ENCODE measurements at places on chromosomes 7 and 10.

GRCh38 chr10:1454428-1454827 is 282.9 kb downstream of the ADARB2 start:
- DNase-seq, result no peak

DNA sequence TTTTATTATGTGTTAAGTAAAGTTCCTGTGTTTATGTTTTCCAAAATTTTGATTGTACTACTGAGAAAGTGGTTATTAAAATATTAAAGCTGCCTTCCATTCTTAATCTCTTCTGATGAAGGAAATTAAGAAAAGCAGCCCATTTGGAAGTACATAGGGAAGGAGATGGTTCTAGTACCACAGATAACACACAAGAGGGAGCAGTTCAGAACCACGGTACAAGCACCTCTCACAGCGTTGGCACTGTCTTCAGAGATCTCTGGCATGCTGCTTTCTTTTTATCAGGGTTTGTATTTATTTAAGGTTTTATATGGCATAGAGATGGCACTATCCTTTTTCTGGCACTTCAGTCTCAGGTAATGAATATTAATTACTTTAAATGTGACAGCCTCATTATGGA is 111.6 kb downstream of the PHTF2 start:
- peak; percentile 25 for DNase-seq

- DNase-seq, result no peak
These were observed 406.3 kb downstream of the GALNT17 start for GRCh38 chr7:71538210-71538609.

DNA sequence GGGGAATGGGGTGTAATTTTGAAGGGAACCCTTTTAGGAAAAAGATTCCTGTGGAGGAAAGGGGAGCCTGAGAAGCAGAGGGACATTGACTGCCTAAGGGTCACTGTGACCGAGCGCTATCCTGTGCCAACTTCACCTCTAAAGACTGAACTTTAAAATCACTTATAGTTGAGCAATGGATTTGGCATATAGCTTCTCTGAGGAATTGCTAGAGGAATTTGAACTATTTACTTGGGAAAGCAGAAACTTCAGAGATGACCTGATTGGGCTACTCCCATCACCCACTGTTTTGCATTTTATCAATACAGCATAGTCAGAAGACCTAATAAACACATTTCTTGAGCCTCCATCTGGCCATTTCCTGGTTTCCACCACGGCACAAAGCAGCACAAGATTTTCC is 23.7 kb upstream of the WNT16 start:
- no peak for DNase-seq

- no peak for DNase-seq
These were observed 2.3 kb upstream of the SLC16A9 start for GRCh38 chr10:59711871-59712494.

- DNase-seq, result no peak
These were observed 20.5 kb downstream of the GSAP start for GRCh38 chr7:77395626-77396025.

DNA sequence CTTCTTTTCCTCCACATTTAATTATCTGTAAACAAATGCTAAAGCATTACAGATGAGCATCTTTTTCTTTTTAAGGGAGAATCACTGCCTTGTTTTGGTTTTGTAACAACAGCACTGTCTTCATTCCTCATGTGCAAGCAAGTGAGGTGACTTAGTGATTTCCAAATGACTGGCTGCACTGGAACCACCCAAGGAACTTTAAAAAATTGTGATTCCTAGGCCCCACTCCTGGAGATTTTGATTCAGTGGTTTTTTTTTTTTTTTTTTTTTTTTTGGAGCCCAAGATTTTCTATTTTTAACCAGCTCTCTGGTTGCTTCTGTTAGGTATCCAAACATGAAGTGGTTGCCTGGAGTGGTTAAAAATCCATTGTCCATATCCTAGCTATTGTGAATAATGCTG is 176.2 kb downstream of the LRMDA start:
- DNase-seq, result no peak

- no peak for DNase-seq
These were observed 21.7 kb downstream of the ZNF503 start for GRCh38 chr10:75379817-75380216.

- no peak for DNase-seq
These were observed 32.1 kb upstream of the CNNM1 start for GRCh38 chr10:99297033-99297432.

DNA sequence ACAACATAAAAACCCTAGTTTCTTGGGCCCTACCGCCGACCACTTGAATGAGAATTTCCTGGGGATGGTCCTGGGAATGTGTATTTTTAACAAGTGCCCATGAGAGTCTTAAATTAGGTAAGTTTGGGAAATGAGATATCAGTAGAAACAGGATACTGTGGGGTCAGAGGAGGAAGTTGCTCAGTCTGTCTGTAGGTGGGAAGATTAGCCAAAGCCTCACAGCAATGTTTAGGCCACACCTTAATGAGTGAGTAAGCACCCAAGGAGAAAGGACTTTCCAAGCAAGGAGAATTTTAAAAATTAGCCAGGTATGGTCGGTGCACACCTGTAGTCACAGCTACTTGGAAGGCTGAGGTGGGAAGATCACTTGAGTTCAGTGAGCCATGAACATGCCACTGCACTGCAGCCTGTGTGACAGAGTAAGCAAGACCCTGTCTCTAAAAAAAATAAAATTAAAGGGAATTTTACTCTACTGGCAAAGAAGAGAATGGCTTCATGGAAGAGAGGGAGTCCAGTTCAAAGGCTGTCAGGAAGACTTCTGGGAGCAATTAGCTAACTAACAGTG is 31.9 kb downstream of the PAPSS2 start:
- peak; percentile 51 for DNase-seq

- no peak for DNase-seq
These were observed 240.4 kb downstream of the KIAA1217 start for GRCh38 chr10:24449321-24449740.

DNA sequence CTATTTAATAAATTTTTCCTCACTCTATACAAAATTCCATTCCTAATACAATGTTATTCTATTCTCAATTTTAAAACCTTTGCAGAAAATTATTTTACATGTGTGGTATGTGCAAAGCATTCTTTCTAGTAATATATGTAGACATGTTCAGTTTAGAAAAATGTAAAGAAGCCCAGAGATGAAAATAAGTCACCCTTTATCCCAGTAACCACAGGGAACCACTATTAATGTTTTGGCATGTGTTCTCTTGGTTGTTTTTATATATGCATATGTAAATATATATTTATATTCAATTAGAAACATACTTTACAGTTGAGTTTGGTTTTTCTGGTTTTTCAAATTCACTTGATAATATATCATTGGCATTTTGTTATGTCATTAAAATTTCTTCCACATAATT is 14.8 kb upstream of the GLCCI1 start:
- DNase-seq, result no peak

DNA sequence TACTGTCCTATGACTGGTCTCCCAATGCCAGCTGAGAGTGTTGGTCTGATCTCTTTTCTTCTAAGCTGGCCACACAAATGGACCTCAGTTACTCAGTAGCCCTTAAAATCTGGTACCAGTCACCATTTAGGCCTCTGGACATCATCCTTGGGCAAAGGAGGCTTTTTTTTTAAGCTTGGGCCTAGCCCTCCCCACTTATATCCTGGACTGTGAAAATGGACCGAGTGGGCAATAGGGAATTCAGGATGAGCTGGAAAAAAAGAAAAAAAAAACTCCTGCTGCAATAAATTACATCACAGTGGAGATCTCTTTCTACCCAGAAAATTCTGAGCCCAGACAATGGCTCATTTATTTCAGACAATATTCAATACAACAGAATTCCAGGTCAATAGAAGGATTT is 68.4 kb downstream of the PARP12 start:
- DNase-seq, result no peak

DNA sequence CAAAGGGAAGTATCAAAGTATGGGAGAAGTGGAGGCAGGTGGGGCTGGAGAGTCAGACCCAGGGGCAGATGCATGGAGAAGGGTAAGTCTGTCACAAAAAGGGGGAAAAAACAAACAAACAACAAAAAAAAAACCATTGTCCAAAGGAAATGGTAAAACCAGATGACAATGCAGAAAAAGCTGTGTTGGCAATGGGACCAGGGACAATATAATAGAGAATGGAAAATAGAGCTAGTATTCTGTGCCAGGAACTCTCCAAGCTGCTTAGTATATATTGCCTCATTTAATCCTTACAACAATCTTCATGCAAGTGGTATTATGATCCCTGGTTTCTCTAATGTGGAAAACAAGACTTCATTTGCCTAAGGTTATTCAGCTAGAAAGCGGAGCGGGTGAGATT is 13.1 kb upstream of the KDM7A start:
- DNase-seq, result no peak

DNA sequence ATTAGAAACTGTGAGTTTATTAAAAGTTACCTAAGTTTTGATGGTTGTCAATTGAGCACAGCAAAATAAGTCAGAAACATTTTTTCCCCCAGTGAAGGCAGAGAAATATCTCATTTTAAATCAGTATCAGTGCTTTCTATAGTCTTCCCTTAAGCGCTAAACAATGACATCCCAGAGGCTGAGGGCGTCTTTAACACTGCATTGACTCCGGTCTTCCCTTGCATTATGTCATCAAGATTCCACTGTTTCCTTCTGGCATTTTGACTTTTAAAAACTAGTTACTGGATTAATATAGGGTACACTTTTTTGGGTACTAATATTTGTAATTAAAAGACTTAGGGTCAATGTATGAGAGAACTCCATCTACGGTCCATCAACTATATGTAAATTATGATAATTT is 3.9 kb downstream of the GLUD1 start:
- no peak for DNase-seq

GRCh38 chr10:69061305-69062161 is 26.4 kb upstream of the SRGN start:
- peak; percentile 86 for DNase-seq
